ENCODE measurements at places on chromosomes 6 and 20. TPM values are rescaled to one million over a fixed set of nuclear protein-coding genes. Genes with fewer than 3 reads are reported as not detected.

The MLN gene
- not detected for total RNA-seq

The CYP39A1 gene
- not detected for total RNA-seq

The CYP21A2 gene
- total RNA-seq: not detected

The SNAP25 gene
- total RNA-seq: 3.6 TPM

The SLC22A23 gene
- total RNA-seq: 0.12 TPM

The FERMT1 gene
- 0.71 TPM for total RNA-seq

The RALGAPA2 gene
- 14.6 TPM for total RNA-seq

The TREM1 gene
- not detected for total RNA-seq
